Spinal cord (tissue), 10 donors: ENCODE measurements at places on chromosomes 7 and 10.

DNA sequence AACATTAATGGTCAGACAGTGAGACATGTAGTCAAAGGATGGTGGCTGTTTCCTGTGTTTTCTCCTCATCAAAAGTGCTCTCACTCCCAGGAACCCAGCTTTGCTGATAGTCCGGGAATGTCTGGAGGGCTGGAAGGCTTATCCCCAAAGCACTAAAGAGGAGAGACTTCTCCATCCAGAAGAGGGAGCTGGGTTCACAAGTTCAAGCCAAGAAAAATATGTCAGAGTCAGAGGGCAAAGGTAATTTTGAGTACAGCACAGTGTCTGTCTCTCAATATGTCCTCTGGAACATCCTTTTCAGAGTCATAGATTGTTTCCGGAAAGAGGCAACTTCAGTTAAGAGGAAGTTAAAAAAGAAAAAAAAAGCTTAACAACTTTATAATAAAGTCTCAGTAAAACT is 281.5 kb upstream of the PHYHIPL start:
- DNase-seq = no peak

DNA sequence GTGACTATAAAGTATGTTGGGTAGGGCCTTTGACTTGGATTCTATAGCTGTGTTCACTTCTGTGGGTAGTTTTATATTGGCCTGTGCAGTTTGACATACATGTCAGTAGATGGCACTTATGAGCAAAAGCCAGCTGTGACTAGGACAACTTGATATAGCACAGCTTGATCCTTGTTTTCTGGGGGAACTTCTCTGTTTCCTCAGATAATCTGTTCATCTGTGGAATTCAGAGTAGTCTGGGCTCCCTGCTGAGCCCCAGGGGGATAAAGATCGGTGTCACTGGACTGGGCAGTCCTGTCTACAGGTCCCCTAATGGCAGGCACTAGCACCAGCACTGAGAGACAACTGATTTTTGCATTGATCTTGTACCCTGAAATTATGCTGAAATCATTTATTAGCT is 25.4 kb downstream of the CYP2C9 start:
- no peak for DNase-seq

DNA sequence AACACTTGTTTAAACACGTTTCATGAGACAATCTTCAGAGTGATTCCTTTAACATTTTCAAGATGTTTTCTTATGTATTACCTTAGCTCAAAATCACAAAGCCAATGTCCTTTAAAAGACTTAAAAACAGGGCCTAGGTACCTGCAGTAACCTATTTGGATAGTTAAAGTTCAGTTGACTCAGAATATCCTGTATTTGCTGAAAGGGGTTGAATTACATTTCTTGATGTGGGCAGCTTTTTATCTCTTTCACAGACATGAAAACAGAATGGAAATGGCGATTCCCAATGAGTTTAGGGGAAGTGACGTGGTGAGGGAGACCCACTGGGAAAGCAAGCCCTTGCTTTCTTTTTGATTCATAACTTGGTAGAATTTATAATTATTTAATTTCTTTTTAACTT is 324.4 kb upstream of the AOAH start:
- DNase-seq = no peak

- no peak for DNase-seq
These were observed 16.0 kb downstream of the AFAP1L2 start for GRCh38 chr10:114388275-114388674.

DNA sequence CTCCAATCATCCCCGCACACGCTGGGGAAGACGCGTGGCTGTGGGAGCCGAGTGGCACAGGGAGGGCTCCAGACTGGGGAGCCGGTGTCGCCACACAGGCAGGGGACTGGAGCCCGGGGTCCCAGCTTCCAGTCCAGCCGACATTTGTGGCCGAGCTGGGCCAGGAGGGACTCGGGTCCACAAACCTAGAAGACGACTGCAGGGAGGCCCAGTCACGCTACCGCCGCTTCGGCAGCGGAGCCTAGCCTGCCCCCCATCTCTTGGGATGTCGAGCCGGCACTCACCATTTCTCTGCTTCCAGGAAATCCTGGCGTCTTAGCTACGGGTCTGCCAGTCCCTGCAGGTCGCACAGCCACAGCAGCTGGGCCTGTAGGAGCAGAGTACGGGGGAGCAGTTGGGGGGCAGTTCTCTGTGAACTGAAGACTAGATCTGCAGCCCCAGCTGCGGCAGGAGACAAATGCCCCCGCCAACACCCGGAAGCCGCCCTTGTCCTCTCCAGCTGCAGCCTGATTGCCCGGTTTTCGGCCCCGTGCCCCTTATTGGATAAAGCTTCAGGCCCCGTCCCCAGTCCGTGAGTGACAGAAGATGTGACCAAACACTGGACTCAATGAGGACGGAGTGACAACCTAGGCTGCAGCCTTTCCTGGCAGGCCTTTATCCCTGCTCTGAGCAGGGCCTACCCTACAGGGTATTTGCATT is 270.7 kb downstream of the ZNF33B start:
- DNase-seq = peak; percentile 86

GRCh38 chr10:28616514-28616913 is 60.8 kb upstream of the BAMBI start:
- no peak for DNase-seq

DNA sequence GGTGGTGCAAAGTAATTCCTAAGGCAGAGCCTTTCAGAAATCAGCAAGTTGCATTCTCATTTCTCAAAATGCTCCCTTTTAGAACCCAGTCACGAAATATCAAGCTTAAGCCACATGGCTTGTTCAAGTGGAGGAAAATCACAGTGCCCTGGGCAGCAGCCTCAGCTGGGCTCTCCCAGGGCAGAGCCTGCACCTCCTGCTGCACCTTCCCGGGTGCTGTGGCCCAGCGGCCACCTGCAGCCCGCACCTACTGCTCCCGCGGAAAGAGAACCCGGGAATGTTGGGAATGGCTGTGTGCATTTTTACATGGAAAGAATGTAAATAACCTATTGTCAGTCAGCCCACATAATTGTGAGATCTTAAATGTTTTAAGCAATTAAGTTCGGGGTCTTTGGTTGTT is 396.5 kb upstream of the VSTM2A start:
- no peak for DNase-seq

DNA sequence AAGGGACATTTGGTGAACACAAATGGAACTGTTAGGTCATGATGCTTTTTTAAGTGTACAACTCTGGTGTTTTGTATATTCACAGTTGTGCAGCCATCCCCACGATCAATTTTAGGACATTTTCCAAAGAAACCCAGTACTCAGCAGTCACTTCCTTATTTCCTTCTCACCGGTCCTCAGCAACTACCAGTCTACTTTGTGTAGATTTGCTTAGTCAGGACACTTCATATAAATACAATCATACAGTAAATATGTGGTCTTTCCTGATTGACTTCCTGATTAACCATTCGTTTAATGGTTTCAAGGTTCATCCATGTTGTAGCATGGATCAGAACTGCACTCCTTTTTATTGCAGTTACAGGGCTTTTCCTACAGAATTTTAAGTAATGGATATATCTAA is 14.4 kb downstream of the SGPL1 start:
- DNase-seq = no peak

- no peak for DNase-seq
These were observed 589 bp upstream of the ZFAND4 start for GRCh38 chr10:45673074-45673648.

GRCh38 chr7:133672866-133673265 is 420.0 kb downstream of the EXOC4 start:
- no peak for DNase-seq

DNA sequence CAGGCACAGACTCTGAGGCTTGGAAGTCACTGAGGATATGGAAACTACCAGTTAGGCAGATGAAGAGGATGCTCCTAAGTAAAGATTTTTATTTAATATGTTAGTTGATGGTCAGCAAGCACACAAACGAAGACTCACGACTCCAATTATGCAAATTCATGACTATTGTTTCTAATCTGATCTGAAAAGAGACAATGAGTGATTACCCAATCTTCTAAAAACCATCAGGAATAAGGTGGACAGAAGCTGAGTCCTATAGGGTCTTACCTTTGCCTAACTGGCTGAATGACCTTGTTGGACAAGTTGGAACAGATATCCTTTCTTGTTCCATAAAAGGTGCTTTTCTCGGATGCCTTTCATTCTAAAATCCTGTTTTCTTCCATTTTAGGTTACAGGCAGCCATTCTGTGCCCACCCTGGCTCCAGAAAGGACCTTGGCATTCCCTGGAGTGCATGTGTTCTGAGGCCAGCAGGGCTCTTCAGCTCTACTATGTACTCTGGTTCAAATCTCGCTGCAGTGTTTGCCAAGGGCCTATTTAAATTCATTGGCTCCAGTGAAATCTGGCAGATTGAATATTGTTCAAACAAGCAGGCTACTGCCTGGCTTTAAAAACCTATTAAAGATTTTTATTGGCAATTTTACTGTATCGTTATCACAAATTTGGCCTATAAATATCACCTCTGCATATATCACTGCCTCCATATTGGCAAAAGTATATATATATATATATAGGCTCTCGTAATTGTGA is 77.5 kb downstream of the SLC25A13 start:
- peak; percentile 73 for DNase-seq

- DNase-seq = no peak
These were observed 45.5 kb upstream of the PRSS1 start for GRCh38 chr7:142703655-142704305.

GRCh38 chr7:143892527-143893300 is 9.3 kb downstream of the TCAF1 start:
- no peak for DNase-seq

DNA sequence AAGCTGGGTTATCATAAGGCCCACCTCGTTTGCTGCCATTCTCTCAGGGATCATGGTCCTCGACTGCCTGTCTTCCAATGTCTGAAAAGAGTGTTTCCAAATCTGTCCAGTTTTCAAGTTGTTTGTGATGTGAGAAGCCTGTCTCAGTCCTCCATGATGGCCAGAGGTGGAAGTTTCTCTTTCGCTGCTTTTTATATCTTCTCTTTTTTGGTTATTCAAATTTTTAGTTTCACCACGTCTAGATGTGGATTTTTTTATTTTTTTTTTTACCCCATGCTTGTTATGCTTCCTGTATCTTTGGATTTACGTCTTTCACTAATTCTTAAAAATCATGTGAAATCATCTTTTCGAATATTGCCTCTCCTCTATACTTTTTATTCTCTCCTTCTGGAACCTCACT is 6.1 kb upstream of the RBM33 start:
- DNase-seq = no peak

GRCh38 chr7:77757589-77757988 is 40.6 kb downstream of the TMEM60 start:
- DNase-seq = no peak

DNA sequence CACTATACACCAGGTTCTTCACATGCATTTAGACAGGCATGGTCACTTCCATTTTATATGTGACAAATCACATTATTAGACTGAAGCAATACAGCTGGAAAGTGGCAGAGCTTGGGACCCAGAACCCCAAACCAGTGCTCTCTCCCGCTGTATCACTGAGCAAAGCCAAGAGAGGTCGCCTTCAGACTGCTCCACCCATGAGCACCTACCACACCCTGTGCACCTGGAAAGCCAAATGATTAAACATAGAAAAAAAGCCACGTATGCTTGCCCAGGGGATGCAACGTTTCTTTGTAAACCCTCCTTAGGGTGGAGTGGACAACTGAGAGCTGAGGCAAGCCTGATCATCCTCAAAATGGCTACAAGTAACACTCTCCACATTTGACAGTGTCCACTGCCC is 72.5 kb downstream of the CCDC6 start:
- DNase-seq = no peak
